T-helper 17 cell (primary cell): ENCODE measurements at places on chromosomes 5 and 9.

DNA sequence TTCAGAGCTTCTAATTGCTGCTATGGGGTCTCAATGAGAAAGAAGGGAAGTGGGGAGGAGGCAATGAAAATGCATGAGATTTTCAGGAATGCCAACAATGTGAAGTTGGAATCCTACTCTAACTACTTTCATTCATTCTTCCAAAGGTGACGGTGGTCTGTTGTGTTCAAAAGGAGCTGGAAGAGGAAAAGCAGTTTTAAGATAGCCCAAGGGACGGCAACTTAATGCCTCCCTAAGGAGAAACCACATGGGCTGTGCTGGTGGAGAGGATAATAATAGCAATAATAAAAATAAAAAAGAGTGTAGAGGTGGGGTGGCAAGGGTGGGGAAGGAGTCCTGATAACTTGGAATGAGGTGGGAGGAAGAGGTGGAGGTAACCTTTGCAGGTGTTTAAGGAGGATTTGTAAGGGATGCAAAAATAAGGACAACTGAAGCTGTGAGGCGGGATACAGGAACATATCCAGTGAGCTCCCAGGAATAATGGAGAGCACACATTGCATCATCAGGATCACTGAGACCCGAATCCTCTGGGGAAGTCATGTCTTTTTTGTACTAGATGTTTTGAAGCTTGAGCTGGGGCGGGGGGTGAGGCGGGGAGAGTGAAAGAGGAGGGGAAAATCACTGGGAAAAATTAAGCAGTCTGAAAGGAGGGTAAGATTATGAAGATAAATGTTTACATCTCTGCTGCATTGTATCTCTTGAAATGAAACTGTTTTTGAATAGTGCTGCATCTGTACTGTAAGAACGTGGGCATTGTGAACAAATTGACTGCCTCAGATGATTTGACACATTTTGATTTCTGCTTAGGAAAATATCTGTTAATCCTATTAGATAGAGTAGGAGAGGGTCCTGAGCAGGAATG is 120.1 kb upstream of the TMEM161B start:
- no peak for DNase-seq

- no peak for DNase-seq
Observed at GRCh38 chr5:14675865-14676300, 11.4 kb downstream of the OTULIN start.

DNA sequence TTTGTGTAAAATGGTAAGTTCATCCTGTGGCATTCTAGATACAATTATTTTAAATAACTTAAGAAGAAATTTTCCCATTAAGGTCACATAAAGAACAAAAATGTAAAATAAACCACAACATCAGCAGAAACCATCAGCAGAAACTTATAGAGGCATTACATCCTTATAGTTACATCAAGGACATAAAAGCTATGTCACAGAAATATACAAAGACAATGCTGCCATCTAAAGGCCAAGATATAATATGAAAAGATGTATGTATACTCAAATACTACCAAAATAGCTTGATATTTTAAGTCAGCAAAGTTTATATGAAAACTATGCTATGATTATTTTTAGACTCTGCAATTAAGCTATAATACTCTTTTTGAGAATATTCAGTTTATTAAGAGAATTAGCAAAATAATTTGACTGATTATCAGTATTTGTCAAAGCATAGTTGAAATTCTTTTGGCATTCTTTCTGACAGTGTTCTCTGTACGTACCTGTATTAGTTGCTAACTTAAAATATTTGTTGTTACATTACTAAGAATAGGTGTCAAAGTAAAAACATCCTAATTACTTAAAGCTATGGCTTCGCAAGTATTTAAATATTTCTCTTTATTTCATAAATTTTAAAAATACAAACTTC is 36.2 kb downstream of the FBXL17 start:
- no peak for DNase-seq

GRCh38 chr9:104977168-104977567 is 49.2 kb upstream of the ABCA1 start:
- DNase-seq, result no peak

GRCh38 chr5:129216001-129216400 is 121.5 kb downstream of the ISOC1 start:
- no peak for DNase-seq

DNA sequence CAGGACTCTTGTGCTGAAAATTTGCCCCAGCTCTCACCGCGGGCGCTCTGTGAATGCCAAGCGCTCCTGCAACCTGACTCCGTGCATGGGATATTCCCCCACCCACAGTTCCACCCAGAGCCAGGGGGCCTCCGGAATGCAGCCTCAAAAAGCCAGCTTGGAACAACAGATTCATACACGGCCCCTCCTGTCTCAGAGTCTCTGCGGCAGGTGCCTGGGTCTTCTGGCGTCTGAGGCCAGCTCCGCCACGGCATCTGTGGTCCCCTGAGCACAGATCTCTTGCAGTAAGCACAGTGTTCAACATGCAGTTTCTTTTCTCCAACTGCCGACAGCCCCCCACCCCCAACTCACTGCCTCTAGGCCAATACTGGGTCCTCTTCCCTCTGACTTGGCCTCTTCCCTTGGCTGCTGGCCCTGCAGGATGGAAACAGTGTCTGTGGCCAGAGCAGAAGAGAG is 355.7 kb upstream of the IRX2 start:
- DNase-seq, result no peak

DNA sequence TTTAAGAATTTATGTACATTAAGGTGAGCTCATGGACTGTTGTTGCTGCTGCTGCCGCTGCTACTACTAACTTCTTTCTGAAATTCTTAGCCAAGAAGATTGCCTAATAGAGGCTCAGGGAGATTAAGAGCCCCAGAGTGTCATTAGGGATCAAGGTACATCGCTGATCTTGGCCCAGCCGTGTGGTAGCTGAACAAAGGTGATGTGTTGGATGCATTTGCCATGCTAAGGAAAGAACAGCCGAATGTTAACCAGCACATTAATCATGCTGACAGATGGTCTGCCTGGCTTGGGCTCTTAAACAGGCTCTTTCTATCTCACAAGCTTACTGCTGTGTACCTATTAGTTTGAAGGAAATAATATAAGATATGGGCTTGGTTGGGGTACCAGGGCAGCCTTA is 137.1 kb downstream of the KCTD16 start:
- DNase-seq, result no peak

- DNase-seq, result no peak
Observed at GRCh38 chr9:7226007-7226640, 468.4 kb downstream of the KDM4C start.

DNA sequence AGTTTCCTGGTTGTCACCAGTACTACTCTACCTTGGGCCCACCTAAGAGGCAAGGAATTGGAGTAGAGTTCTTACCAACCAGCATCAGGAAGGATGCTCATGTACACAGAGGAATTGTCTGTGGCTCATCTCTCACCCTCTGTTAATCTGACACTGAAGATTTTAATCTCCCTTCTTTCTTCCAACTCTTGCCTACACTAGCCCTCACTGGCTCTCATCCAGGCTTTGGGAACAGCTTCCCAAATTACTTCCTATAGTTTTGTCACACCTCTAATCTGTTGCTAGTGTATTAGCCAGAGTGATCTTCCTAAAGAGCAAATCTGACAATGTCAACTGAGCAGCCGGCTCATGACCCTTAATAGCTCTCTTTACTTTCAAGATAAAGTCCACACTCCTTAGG is 218.7 kb upstream of the TRIM32 start:
- DNase-seq, result no peak

- DNase-seq, result no peak
Observed at GRCh38 chr9:94611638-94612068, 18.0 kb upstream of the FBP2 start.
